ENCODE measurements at places on chromosomes 7 and 10. TPM values are rescaled to one million over a fixed set of nuclear protein-coding genes. Genes with fewer than 3 reads are reported as not detected.

Gene USP54
- total RNA-seq, result 1.8 TPM

Gene SLC26A5
- total RNA-seq, result not detected

Gene ZNF853
- 3.8 TPM for total RNA-seq

Gene NME8
- 1.7 TPM for total RNA-seq

Gene COPG2
- 9.0 TPM for total RNA-seq

Gene GIMAP5
- total RNA-seq, result 102 TPM

Gene UBE2H
- total RNA-seq, result 76.3 TPM

Gene GDF2
- total RNA-seq, result not detected

Gene IFIT1B
- total RNA-seq, result 0.10 TPM

Gene SORBS1
- total RNA-seq, result 5.2 TPM

Gene AMPH
- 0.10 TPM for total RNA-seq

Gene SEC23IP
- total RNA-seq, result 17.8 TPM

Gene ZNF511
- 16.8 TPM for total RNA-seq

Gene CRTAC1
- total RNA-seq, result not detected

Gene ZNF862
- total RNA-seq, result 8.5 TPM

Gene ADRA2A
- total RNA-seq, result 0.21 TPM

Gene CCDC146
- 11.2 TPM for total RNA-seq

Gene ACHE
- total RNA-seq, result 0.21 TPM

Gene IL6
- 36.0 TPM for total RNA-seq

Gene DLG5
- total RNA-seq, result 3.7 TPM

Gene METTL2B
- 8.0 TPM for total RNA-seq

Gene SFXN4
- 7.5 TPM for total RNA-seq

Gene CPEB3
- 1.6 TPM for total RNA-seq

Gene DGKB
- not detected for total RNA-seq

Gene SYT15
- total RNA-seq, result 0.10 TPM

Gene PLPP4
- total RNA-seq, result not detected

Gene FAM25C
- not detected for total RNA-seq

Gene AMZ1
- total RNA-seq, result 0.63 TPM

Gene CFAP70
- 1.3 TPM for total RNA-seq

Gene FGF8
- not detected for total RNA-seq

Gene PTPRZ1
- total RNA-seq, result not detected

Gene AIFM2
- total RNA-seq, result 1.0 TPM

Gene SSC4D
- total RNA-seq, result not detected

Gene AP3M1
- 21.2 TPM for total RNA-seq

Gene IMMP2L
- 14.6 TPM for total RNA-seq

Gene DKK1
- not detected for total RNA-seq

Gene BLNK
- total RNA-seq, result 3.6 TPM

Gene ZNF487
- total RNA-seq, result 13.1 TPM

Gene TMEM243
- 157 TPM for total RNA-seq

Gene CYP17A1
- not detected for total RNA-seq

Gene PAX2
- total RNA-seq, result not detected

Gene TACC2
- total RNA-seq, result not detected

Gene SFTPA1
- total RNA-seq, result not detected

Gene TCAF2
- 27.3 TPM for total RNA-seq

Gene FAM180A
- not detected for total RNA-seq

Gene SGCE
- 4.6 TPM for total RNA-seq
